Camera-type eye (tissue), 1 donor: ENCODE measurements at places on chromosomes 5 and 9. TPM values are rescaled to one million over a fixed set of nuclear protein-coding genes. Genes with fewer than 3 reads are reported as not detected.

Gene DMXL1
- total RNA-seq: 116 TPM

Gene MSX2
- 0.82 TPM for total RNA-seq

Gene IFNA13
- not detected for total RNA-seq

Gene ADAMTS19
- total RNA-seq: 36.0 TPM

Gene ZNF354C
- total RNA-seq: 38.3 TPM

Gene BRD8
- total RNA-seq: 94.0 TPM

Gene MYOZ3
- 11.1 TPM for total RNA-seq

Gene OLFML2A
- total RNA-seq: 62.5 TPM

Gene FBXO38
- total RNA-seq: 78.3 TPM

Gene PCDHGA7
- total RNA-seq: 11.2 TPM

Gene GABRP
- total RNA-seq: 7.6 TPM

Gene PCDHGA8
- 10.1 TPM for total RNA-seq

Gene PCSK1
- total RNA-seq: 2.5 TPM

Gene IFNB1
- not detected for total RNA-seq

Gene PCDHB12
- total RNA-seq: 15.0 TPM

Gene ADAMTSL1
- 85.3 TPM for total RNA-seq

Gene MRRF
- 35.9 TPM for total RNA-seq

Gene SETD9
- 12.0 TPM for total RNA-seq

Gene CAPSL
- total RNA-seq: not detected

Gene PCDHGB3
- 14.2 TPM for total RNA-seq

Gene PIP5KL1
- 3.2 TPM for total RNA-seq

Gene SCGB3A2
- total RNA-seq: not detected

Gene PCDHB7
- total RNA-seq: 7.9 TPM

Gene TAF11L10
- total RNA-seq: not detected

Gene SVEP1
- total RNA-seq: 27.3 TPM

Gene FAM169A
- total RNA-seq: 92.8 TPM

Gene OCLN
- 19.7 TPM for total RNA-seq

Gene SMIM33
- not detected for total RNA-seq

Gene PSAT1
- total RNA-seq: 35.4 TPM

Gene SPINK14
- not detected for total RNA-seq

Gene IL7R
- total RNA-seq: 0.82 TPM

Gene NFIB
- 115 TPM for total RNA-seq
